Smooth muscle cell of bladder (primary cell): ENCODE measurements at places on chromosomes 16 and 17. TPM values are rescaled to one million over a fixed set of nuclear protein-coding genes. Genes with fewer than 3 reads are reported as not detected.

The ITGB4 gene
- total RNA-seq, result 0.28 TPM in 2 replicates

The NACA2 gene
- total RNA-seq, result not detected in 2 replicates

The CSNK1D gene
- total RNA-seq, result 40.1 and 46.3 TPM in 2 replicates

The PYDC1 gene
- total RNA-seq, result not detected in 2 replicates

The CCL1 gene
- total RNA-seq, result not detected in 2 replicates

The PRSS22 gene
- total RNA-seq, result not detected in 2 replicates

The CASKIN1 gene
- 0.14 and 0.37 TPM in 2 replicates for total RNA-seq

The LRRC37A gene
- 0.46 and 0.85 TPM in 2 replicates for total RNA-seq

The AURKB gene
- 2.6 and 2.7 TPM in 2 replicates for total RNA-seq

The TRAP1 gene
- 51.8 and 56.5 TPM in 2 replicates for total RNA-seq

The SOST gene
- not detected in 2 replicates for total RNA-seq
